NCI-H2227 treated with DMSO at 0.1 percent for 48 hours (cell line): ENCODE measurements at places on chromosomes 11 and 22.

- DNase-seq: no peak
These were observed 608 bp downstream of the TMPRSS13 start for GRCh38 chr11:117928446-117929141.

- DNase-seq: no peak
These were observed 13.6 kb downstream of the EFCAB6 start for GRCh38 chr22:43798492-43798891.

GRCh38 chr11:122253589-122254231 is 137.7 kb upstream of the BLID start:
- no peak for DNase-seq

DNA sequence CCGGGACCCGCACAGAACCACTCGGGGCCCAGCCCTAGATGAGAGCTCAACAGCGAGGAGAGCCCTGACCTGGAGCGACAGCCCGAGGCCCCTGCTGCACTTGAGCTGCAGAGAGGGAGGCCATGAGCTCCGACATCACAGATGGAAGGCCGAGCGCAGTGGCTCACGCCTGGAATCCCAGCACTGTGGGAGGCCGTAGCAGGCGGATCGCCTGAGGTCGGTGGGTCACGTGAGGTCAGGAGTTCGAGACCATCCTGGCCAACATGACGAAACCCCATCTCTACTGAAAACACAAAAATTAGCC is 13.8 kb upstream of the BRSK2 start:
- DNase-seq: no peak

GRCh38 chr11:5923794-5924193 is 18.3 kb upstream of the OR56A3 start:
- DNase-seq: no peak

- DNase-seq: no peak
These were observed 24.1 kb downstream of the ASCC2 start for GRCh38 chr22:29814003-29814402.

DNA sequence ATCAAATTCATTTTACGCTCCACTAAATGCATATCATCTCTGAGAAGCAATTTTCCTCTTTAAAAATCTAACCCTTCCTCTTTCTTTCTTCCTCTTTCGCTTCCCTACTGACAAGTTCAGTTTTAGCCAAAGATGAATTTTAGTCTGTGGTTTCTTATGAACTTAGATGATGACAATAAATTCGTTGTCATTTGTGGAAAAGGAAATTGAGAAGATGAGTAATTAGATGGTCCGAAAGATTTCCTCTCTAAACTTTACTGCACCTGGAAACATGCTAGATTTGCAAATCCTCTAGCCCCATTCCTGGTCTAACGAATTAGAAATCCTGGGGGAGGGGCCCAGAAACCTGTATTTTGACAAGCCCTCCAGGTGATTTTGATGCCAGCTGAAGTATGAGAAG is 855.4 kb upstream of the CHORDC1 start:
- DNase-seq: no peak

DNA sequence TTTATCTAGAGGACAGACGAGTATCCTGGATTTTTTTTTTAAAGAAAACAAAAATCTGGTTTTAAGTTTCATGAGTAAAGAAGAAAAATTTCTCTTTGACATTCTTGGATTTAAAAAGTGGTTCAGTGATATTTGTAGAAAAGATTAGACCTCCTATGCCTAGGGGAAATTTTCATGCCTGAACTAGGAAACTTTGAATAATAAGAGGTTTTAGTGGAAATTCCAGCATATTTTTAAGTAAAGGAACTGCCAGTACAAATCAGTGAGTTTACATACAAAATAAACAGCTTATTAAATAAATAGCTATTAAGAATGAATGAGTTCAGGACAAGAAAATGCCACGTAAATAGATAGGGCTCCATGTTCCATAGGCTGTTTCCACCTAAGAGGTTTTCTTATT is 17.5 kb downstream of the JAM3 start:
- no peak for DNase-seq

DNA sequence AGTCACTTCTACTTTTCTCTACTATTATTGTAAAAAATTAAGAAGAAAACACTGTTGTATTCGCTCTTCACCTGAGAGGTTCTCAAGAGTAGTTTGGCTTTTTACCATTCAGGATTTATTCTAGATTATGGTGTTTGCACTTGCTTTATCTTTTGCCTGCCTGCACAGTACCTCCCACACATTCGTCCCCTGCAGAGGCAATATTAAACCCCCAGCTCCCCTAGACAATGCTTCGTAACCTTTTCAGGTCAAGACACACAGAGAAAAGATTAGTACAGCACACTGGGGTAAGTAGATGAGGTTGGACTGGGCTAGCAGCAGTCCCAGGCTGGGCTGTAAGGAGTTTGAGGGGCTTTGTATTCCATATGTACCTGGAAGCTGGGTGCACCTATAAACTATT is 62.4 kb downstream of the TNRC6B start:
- DNase-seq: no peak

DNA sequence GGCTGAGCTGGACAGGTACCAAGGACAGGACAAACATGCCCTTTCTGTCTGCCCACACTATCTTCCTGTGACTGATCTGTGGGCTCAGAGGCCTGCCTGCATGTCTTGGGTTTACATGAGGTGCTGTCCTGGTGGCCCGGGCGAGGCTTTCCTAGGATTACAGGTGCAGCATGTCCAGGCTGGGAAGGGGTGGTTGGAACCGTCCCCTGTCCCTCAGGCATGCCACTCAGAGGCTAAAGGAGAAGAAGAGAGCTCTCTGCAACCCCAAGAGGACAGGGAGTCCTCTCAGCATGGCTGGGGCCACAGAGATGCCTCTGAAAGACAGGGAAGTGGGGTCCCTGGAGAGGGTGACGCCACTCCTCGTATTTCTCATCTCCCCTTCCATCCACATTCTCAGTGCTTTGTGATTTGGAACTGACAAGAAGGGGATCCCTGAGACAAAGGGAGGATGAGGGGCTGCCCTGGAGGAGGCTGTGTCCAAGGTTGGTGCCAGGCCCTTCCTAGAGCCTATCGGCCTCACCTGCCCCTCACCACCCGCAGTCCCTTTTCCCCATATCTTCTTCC is 64.6 kb upstream of the LMO1 start:
- DNase-seq: no peak

GRCh38 chr11:86464509-86465221 is 90.0 kb downstream of the CCDC81 start:
- no peak for DNase-seq

GRCh38 chr11:111360150-111361043 is 18.7 kb downstream of the POU2AF1 start:
- DNase-seq: no peak

- no peak for DNase-seq
These were observed 303.8 kb downstream of the CTTN start for GRCh38 chr11:70702040-70702648.

GRCh38 chr11:91981995-91982394 is 242.6 kb upstream of the FAT3 start:
- DNase-seq: no peak

DNA sequence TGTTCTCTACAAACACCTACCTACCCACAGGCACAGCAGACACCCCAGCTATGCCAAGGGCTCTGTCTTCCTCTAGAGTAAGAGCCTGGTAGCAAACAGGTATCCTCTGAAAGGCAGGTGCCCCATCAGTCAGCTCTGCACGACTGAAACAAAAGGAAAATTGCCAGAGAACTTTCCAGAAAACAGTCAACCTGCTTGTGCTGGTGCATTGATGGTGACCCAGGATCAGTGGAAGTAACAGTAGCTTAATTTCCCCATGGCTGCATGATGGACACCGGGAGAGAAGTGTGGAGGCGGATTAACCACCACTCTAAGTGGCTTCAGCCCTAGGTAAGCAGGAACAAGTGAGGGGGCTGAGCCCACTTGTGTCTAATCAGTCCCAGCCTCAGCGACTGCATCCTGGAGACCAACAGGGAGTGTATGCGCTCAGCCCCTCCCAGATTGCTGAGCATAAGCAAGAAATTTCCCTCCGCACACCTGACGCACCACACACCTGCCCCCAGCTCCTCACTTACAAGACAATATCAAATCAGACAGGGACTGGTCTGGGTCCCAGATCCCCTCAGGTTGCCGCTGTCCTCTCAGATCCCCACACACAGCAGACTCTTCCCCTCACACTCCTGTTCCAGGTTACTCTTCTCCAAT is 70.7 kb upstream of the IGLL5 start:
- DNase-seq: no peak

DNA sequence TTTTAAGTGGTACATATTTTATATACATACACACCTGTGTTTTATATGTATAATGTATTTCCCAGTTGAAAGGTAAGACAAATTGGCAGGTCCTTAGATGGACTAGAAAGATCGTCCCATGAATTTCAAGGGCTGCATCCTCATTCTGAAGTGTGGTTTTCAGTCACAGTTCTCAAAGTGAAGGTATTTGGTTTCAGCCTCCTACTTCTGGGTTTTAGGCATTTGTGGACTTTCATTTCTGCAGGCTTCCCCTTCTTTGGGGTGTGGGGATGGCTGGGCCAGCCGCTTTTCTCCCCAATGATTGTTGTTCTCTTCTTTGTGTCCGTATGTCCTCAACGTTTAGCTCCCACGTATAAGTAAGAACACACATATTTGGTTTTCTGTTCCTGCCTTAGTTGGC is 10.0 kb downstream of the DCPS start:
- DNase-seq: no peak

DNA sequence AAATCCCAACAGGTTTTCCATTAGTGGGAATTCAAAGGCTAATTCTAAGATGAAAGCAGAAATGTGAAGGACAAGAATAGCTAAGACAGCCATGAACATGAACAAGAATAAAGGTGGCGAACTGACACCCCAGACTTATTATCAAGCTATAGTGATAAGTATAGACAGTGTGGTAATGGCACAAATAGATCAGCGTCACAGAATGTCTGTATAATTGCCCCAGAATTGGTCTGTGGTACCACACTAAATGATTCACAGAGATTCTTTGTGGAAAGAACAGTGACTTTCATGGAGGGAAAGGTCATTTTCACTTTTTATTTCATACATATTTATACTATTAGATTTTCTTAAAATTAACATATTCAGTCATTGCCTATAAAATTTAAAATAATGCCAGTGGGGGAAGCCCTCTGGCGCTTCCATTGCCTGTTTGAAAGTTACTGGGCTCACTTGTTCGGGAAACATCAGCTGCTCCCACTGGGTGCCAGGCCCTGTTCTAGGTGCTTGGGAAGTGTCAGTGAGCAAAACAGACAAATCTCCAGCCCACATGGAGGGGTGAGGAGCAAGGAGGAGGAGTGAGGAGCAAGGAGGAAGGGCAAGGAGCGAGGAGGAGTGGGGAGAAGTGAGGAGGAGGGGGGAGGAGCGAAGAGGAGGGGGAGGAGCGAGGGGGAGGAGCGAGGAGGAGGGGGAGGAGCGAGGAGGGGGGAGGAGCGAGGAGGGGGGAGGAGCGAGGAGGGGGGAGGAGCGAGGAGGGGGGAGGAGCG is 11.3 kb upstream of the NLRP6 start:
- no peak for DNase-seq

- DNase-seq: peak; percentile 79
These were observed 14.2 kb upstream of the MUC6 start for GRCh38 chr11:1050581-1051355.

DNA sequence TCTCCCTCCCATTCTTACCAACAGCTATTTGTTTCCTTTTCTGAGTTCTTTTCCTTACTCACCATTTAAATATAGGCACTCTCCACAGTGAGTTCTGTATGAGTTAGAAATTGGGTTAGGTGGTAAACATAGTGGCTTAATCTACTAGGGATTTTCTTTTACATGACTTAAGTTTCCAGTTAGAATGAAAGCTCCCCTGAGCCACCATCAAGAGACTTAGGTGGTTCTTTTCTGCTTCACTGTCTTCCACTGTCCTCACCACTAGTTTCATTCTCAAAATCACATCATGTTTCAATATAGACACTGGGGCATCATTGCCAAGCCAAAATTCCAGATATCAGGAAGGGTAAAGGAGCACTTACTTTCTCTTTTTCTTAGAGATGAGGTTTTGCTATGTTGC is 9.0 kb upstream of the REXO2 start:
- DNase-seq: no peak

GRCh38 chr11:76716268-76716667 is 45.7 kb upstream of the LRRC32 start:
- DNase-seq: no peak

DNA sequence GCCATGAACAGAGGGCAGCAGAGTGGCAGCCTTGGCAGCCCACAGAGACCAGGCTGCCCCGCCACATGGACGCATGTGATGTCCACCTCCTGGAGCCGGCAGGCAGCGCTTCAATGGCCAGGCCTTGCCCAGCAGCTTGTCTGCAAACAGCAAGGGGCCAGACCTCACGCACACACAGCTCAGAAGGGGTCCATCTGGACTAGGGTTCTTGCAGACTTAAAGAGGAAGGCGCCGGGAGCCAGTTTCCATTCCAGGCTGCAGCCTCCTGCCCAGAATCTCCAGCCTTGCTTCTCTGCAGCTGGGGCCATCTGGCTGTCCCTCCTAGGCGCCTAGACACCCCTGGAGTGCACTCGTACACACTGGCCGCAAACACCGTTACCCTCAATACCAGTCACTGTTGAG is 91.9 kb upstream of the TMEM45B start:
- DNase-seq: no peak

- no peak for DNase-seq
These were observed 2.5 kb upstream of the RCOR2 start for GRCh38 chr11:63919267-63920125.

DNA sequence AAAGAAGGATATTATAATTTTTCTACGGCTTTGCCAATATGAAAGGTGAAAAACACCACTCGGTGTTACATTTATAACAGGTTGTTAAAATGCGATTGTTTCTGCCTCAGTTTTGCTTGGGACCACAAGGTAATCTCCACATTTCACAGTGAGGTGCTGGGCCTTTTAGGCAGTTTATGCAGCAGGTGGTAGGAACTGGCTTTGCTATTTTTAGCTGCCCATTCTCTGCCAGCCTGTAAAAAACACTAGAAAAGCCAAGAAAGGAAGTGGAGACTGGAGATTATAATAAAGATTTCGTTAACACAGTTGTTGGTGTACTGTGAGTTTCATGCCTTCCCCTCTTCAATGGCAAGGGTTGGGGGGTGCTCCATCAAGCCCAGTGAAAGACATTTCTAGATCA is 8.0 kb upstream of the MRPL16 start:
- no peak for DNase-seq

GRCh38 chr11:30346068-30346688 is 23.3 kb downstream of the ARL14EP start:
- DNase-seq: peak; percentile 75
